ENCODE measurements at places on chromosomes 12 and 14.
A peak's percentile ranks its signal among the peaks of the same experiment; 100 is the strongest.

DNA sequence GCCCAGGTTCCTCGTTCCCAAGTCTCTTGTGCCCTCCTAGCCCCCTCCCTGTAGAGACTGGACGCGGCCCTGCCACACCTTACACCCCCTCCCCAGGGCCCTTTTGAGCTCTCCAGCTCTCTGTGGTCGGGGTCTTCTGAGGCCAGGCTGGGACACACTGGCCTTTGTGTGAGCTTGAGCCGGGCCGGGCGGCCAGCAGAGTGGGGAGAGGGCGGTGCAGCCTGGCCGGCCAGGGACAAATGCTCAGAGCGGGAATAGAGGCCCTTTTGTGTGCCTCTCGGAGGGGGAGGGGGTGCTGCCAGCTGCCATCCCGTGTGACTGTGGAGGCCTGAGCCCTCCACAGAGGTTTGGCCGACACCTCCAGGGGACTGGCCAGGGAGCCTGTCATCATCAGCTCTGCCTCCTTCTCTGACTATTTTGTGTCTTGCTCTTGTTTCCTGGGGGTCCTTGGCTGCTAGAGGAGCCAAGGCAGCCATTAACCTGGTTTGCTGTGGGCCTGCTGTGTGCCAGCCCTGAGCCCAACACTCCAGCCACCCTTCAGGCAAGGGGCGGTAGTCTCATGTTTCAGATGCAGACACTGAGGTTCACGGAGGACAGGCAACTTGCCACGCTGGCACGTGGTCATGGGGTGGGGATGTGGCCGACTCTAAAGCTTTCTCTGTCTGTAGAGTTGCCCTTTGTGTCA, 13.6 kb downstream of the FAM222A start:
- DNase-seq, result no peak

DNA sequence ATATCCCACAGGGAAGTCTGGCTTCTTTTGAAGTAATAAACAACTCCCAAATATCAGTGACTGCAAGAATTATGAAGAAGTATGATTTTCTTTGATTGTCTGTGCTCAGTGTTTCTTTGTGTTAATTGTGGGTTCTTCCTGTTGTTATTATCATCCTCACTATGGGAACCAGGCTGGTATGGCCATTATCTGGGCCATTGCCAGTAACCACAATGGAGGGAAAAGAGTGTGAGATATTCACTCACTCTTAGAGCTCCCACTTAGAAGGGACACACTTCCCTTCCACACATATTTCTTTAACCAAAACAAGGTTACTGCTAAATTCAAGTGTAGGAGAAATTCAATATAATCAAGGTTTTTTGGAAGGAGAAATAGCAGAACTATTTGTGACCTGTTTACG, 503.7 kb downstream of the SLC6A15 start:
- DNase-seq, result no peak

DNA sequence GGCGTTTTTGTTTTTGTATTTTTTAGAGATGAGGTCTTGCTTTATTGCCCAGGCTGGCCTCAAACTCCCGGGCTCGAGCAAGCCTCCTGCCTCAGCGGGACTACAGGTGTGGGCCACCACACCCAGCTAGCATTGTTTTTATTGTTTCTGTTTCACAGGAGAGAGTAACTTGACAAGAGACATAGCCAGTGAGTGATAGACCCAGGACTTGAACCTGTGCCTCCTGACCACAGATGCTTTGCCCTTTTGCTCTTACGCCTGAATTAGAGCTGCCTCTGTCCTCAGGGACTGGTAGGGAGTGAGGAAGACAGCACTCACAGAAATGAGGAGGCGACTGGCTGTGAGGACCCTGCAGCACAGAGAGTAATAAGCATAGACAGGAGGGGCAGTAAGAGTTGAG, 2.3 kb downstream of the EVL start:
- DNase-seq, result no peak

DNA sequence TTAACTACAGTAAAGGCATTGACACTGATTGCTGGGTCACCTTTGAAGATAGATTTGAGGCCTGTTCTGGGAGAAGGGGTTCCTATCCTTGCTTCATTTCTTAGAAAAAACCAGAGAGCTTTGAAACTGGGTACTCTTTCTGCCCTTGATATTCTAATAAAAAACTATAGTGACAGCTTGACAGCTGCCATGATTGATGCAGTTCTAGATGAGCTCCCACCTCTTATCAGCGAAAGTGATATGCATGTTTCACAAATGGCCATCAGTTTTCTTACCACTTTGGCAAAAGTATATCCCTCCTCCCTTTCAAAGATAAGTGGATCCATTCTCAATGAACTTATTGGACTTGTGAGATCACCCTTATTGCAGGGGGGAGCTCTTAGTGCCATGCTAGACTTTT, 36.4 kb downstream of the CAND1 start:
- no peak for DNase-seq

DNA sequence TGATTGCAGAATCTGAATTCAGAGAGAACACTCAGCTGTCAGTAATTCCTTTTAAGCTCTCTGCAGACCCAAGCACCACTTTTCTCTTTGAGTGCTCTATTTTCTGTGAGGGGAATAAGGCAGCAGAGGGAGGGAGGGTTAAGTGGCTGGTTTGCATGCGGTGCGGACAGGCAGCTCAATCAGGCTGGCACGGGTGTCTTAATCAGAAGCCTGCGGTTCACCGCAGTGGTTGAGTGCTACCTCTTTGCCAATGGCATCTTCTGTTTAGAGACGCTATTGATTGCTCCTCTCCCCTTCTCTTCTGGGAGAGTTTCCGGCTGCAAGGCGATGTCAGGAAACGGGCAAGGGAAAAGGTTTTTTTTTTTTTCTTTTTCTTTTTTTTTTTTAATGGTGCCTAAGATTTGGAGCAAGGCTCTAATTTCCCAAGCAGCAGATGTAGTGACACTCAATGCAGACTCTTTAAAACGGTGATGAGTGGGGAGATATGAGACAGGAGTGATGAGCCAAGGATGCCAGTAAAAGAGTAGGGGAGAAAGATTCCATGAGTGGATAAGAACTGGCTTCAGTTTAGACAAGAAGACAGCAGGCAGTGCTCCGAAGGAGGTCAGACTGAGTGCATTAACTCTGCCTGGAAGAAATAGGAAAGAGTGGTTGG, 533.7 kb upstream of the SEL1L start:
- no peak for DNase-seq

DNA sequence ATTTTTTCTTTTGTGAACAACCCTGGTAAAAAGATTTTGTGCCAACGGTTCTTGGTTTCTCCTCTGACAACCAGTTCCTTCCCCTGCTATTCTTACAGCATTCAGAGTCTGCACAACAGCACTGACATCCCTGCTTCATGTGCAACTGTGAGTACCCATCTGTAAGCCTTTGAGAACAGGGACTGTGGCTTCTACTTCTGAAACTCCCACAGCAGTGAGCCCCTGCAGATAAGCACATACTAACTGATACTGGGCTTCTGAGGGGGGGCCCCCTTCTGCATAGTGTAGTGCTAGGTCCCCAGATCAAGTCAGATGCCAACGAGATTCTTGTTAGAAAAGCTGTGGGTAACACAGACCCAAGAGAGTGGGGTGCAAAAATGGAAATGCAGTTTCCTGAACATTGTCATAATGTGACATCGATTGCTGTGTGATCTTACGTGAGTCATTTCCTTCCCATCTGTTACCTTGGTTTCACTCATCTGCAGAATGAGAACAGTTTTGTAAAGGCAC, 11.1 kb upstream of the NINJ2 start:
- peak; percentile 24 for DNase-seq

GRCh38 chr12:49489154-49489553, 49.7 kb upstream of the KCNH3 start:
- no peak for DNase-seq

GRCh38 chr14:93042968-93043940, 72.5 kb downstream of the ITPK1 start:
- DNase-seq, result no peak

- DNase-seq, result no peak
Observed at GRCh38 chr12:113897406-113897805, 68.7 kb downstream of the RBM19 start.

DNA sequence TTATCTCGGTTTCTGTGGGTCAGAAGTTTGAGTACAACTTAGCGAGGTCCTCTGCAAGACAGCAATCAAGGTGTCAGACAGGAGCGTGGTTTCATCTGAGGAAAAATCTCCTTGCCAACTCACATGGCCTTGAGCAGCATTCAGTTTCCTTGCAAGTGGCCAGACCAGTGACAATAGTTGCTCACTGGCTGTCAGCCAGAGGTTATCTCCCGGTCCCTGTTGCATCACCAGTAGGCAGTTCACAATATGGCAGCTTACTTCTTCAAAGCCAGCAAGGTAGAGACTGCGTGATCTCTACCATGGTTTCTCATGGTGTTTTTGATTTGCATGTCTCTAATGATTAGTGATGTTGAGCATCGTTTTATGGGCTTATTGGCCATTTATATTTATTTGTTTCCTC, 143.8 kb upstream of the DAAM1 start:
- DNase-seq, result no peak

DNA sequence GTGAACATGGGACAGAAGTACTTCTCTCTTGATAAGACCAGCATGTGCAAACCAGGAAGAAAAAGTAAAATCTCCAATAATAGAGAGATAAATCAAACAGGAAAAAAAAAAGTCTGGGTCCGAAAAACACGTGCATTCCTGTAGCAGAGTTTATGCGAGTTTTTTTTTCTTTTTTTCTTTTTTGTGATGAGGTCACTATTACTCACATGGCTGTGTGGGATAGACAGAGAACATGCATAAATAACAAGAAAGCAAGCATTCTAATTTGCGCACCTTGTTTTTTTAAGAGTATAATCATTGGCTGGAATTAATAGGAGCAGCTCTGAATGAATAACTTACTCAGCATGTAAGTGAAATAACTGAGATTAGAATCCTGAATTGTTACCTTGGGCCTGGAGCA, 91.9 kb upstream of the CPM start:
- DNase-seq, result no peak

GRCh38 chr14:99093532-99094517, 178.2 kb downstream of the BCL11B start:
- no peak for DNase-seq

GRCh38 chr12:119589097-119589496, 4.5 kb upstream of the TMEM233 start:
- DNase-seq, result no peak

DNA sequence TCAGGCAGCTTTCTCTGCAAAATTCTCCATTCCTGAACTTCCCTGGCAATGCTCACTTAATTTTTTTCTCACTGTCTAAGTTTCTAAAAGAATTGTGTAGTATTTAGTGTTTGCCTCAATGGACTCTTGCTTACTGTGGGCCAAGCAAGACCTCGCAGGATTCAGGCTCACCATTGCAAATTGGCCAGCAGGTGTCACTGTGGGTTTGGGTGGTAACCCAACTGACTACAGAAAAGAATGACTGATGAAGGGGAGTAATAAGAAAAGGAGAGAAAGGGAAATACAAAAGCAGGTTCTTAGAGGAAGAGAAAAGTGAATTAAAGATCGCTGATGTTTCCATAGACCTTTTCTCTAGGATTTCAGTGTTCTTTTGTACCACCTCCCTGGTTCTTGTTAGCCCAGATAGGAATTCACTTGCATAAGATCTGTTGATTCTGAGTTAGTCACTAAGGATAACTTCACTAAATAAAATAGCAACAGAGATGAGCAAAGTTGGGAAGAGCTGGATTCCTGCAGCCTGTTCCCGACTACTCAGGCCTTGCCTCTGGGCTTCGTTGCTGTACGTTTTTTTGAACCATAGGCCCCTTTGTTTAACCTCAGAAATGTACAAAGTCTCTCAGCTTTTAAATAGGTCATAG, 386.5 kb upstream of the DDHD1 start:
- DNase-seq, result no peak

DNA sequence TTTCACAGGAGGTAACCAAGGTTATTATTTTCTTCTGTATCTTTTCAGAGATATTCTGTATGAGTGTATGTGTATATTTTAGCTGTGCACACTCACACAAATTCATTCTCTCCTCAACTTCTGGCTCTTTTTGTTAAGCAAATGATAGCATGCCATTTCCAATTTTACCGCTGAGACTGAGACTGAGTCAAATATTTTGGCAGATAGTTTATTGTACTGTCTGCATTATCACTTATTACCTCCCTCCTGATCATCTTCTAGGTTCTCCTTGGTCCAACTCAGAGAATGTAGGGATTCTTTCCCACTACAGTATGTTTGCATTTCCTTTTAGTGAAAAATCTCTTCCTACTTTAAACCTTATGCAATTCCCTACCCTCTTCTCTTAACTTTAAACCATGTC, 33.3 kb downstream of the DACT1 start:
- no peak for DNase-seq
